ENCODE measurements at places on chromosomes 1 and 21.

DNA sequence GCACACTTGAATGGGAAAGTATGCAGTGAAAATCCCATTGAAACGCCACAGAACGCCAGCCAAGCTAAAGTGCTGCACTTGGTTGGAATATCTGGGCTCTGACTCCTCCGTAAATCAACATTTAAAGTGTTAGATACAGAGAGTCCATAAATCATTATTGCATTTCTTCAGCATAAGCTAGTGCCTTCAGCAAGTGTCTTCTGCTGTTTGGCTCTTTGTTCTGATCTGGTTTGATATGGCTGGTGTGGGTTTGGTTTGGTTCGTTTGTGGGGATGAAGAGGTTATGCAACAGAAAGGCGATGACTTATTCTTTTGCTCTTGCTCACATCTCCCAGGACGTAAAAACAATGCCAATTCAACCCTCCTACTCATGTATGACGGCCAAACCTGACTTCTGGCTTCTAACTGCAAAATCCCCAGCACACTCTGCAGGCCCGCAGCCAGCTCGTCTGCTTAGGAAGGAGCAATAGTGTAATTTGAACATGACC lies 121.8 kb upstream of the ERG start:
- DNase-seq = no peak

DNA sequence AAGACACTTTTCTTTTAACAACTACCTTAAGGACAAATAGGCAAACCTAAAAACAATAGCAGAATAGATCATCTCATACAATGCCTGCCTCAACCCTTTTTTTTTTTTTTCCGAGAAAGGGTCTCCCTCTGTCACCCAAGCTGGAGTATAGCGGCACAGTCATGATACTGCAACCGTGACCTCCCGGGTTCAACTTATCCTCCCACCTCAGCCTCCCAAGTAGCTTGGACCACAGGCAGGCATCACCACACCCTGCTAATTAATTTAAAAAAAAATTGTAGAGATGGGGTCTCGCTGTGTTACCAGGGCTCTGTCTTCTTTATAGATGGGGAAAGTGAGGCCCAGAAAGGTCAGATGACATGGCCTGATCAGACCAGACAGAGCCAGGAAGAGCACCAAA lies 7.9 kb downstream of the SH3BGRL3 start:
- no peak for DNase-seq

GRCh38 chr1:66383611-66384010 lies 150.3 kb upstream of the SGIP1 start:
- no peak for DNase-seq

- no peak for DNase-seq
These were observed 237.9 kb downstream of the HLX start for GRCh38 chr1:221117133-221117532.

DNA sequence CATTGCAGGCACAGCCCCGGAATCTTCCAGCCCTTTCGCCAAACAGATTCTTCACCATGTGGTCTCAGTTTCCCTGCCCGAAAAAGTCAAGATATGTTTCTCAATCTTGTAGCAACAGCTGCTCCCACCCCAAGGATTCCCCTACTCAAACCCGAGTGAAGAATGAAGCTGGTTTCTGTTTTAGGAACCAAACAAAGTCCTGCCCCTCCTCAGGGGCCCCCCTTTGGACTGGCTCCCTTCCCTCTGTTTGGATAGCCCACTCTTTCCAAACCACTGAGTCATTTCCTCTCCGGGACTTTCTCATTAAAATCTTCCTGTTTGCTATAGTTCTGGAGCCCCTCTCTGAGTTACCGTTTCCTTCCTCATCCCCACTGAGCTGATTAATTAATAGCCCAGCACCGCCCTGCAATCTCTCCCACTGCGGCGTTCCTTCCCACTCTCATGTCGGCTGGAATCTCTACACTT lies 100.9 kb downstream of the TSEN15 start:
- no peak for DNase-seq

Measured in H1 (cell line).